ENCODE measurements at places on chromosomes 11 and 22. TPM values are rescaled to one million over a fixed set of nuclear protein-coding genes. Genes with fewer than 3 reads are reported as not detected.

- DNase-seq: no peak
Measured at GRCh38 chr22:17570851-17571631, 7.7 kb downstream of the SLC25A18 start.

The ZNF202 gene
- total RNA-seq: 6.2 TPM

DNA sequence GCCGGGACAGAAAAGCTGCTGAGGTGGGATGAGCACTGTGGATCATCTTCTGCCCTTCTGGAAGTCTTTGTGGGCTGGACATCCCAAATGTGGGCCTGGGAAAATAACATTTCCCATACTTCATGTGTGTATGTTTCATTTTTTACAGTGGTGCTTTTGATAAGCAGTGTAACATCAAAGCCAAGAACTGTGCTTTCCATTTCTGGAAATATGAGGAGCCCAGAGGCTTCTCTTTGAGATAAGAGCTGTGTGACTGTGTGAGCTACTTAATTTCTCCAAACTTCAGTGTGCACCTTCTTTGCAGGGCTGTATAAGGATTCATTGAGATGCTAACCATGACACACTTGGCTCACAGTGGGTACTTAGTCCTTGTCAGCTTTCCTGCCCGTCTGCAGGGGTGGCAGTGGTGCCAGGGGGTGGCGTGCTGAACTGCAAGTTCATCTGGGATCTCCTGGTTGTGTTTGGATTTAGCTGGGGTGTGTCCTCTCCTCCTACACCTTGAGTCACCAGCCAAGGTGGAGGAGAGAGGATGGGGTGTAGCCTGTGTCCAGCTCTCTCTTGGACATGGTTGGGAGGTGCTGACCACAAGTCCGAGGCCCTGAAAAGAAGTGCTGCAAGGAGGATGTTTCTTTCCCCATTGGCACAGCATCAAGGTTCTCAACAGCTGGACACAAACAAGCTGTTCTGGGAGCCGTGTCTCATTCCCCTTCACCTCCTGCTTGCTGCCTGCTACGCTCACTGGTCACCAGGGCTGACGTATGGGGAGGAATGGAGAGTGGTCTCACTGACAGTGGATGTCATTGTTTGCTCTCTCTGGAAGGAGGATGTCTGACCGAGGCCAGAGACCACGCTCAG lies 139.4 kb downstream of the TEAD1 start:
- DNase-seq: no peak

- DNase-seq: no peak
Measured at GRCh38 chr11:1573903-1574237, 1.8 kb upstream of the DUSP8 start.

The NXPE1 gene
- total RNA-seq: 0.11 TPM

DNA sequence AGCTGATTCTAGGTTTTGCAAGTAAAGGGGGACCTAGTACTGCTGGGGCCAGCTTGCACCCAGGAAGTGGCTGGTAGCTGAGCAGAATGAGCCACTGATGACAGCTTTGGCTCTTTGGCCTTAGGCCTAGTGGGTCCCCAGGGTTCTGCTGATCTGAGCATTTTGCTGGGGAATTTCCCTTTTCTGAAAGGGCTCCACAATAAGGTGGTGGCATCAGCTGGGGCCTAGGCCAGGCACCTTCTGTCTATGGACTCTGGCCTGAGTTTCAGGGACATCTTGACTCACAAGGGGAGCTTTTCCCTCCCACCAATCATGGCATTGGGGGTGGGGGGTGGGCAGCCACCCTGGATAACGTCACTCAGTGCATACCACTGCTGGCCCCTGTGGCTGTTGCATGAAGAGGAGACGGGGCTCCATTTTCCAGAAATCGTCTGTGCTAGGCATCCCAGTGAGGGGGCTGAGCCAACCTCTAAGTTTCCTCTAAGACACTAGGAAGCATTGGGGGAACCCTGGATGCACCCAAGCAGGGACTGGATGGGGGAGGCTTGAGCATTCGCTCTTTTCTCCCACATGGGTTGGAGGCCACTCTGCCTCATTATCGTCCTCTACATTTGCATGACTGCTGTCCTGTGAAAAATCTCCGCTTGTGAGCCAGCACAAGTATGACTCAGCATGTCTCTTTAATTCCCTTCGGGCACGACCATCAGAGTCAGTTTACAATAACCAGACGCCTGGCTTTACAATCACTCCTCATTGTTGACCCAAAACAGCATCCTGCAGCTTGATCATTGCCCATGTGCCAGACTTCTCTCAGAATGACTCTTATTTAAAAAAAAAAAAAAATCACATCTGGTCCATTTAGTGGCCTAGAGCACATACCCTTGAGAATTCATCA lies 145.0 kb upstream of the THY1 start:
- no peak for DNase-seq

DNA sequence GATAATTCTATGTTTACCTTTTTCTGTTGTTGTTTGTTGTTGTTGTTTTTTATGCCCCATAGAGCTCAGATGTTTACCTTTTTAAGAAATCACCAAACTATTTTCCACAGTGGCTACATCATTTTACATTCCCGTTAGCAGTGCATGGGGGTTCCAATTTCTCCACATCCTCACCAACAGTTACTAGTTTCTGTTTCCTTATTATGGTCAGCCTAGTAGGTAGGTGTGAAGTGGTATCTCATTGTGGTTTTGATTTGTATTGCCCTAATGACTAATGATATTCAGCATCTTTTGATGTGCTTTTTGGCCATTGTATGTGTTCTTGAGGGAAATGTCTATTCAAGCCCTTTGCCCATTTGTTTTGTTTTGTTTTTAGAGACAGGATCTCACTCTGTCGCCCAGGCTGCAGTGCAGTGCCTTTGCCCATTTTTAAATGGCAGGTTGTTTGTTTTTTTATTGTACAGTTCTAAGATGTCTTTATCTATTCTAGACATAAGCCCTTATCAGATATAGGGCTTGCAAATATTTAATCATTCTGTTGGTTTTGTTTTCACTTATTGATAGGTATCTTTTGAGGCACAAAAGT lies 27.5 kb downstream of the CHEK2 start:
- DNase-seq: no peak

DNA sequence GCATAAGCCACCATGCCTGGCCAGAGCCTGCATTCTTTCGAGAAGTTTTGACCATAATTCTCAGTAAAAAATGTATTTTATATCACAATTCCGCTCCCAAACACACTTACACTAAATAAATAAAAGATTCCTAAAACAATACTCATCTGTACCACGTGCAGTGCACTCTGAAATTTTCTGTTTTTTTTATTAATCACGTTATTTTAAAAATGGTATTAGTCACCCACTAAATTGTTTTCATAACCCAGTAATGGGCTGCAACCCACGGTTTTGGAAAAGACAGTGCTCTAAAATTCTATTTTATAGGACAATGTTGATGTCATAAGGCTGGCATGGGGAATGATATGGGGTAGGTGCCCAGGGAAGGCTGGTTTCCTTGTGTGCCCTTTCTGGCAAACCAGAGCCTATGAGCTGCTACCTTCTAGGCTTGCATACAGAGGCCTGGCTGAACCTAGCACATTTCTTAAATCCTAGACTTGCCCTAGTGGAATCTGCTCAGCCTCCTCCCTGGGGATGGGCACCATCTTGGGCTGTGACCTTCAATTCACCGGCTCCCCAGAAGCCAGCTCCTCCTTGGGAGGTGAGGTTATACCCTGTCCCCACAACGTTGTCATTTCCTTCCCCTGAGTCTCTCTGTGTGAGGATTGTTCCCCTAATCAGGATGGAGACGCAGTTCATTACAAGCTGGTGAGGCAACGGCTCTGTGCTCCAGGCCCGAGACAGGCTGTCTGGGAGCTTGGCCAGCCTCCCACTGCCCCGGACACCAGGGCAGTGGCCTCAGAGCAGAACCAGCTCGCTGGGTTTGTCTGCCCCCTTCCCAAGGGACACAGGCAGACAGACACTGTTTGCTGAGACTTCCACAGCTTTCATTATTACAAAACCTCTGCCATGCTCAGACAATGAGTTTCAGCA lies 116.5 kb upstream of the NAV2 start:
- no peak for DNase-seq

GRCh38 chr22:32517488-32517887 lies 42.9 kb downstream of the FBXO7 start:
- DNase-seq: no peak

DNA sequence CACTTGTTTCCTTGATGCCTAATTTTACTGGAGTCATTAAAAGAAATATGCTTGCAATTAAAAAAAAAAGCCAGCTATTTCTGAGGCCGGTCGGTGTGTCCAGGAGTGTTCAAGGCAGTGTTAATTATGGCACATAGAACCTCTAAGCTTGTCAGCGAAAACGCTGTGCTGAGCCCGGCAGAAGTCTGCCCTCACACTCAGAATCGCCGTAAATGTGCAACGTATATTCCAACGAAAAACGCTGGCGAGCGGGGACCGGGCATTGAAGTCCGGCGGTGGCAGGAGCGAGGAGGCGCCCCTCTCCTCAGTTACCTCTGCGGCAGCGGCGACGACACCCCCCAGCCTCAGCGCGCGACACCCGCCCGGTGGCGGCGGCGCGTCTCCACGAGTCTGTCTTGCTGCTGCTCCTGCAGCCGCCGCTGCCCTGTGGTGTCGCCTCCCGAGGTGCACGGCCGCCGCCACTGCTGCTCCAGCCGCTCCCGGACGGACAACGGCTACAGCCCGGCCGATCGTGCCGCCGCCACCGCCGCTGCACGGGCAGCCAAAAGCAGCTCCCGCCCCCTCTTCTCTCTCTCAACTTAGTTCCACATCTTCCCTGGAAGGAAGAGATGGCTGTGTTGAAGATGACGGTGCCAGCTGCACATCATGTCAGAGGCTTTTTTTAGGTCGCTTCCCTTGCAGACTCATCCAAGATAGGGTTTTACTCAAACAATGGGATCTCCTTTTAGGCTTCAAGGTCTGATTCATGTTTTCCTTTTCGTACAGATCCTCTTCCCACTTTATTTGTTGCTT lies 56.0 kb downstream of the JAM3 start:
- DNase-seq: no peak

GRCh38 chr22:41498303-41498835 lies 29.5 kb downstream of the ACO2 start:
- DNase-seq: no peak

DNA sequence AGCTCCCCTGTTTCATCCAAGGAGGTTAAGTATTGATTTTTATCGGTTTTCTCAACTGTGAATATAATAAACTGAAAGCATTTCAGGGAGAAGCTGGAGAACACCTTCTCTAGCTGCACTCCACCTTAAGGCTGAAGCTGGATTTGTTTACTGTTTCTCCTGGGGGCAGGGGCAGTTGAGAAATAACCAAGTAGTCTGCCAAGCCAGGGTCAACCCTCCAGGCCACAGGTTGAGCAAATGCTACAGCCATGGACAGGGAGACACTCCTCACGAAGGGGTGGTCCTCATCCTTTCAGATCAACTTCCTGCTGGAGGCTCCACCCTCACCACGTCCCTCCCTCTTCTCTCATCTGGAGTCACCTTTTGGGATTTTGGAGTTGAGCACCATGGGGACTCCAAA lies at the start of gene TTC36:
TSS of gene TTC36 (plus strand) at position 366 of the 400 bp plus-strand sequence. CDS start at position 387, 21 bp downstream.
- no peak for DNase-seq

GRCh38 chr11:40444151-40444550 lies 1015.3 kb downstream of the LRRC4C start:
- no peak for DNase-seq

DNA sequence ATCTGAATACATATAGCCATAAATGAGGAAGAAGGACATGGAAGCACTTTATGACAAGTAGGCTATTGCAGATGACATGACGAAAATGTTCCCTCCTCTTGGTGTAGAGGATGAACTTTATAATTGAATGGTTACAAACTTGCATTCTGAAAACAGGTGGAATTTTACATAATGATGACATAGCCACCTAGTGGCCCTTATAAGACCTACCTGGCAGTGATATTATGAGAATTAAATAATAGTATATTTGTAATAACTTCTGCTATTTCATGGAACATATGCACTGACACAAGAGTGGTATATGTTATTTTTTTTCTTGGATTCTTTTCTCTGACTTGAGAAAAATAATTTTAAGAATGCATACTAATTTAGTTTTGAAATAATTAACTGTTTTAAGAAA lies 22.9 kb downstream of the TRIM22 start:
- DNase-seq: no peak

GRCh38 chr22:30266445-30267381 lies at the start of gene OSM:
OSM (minus strand) TSS chr22:30266851; CDS start chr22:30266799, 52 bp downstream.
- DNase-seq: peak; percentile 93

- DNase-seq: no peak
Measured at GRCh38 chr22:37241351-37242142, 2.5 kb downstream of the RAC2 start.

GRCh38 chr11:61198361-61198760 lies 5.0 kb upstream of the PGA3 start:
- DNase-seq: no peak

- no peak for DNase-seq
Measured at GRCh38 chr22:27100789-27101188, 443.4 kb downstream of the MIAT start.

The ELF5 gene
- total RNA-seq: not detected

The MMP8 gene
- total RNA-seq: 0.94 TPM

The GRIA4 gene
- total RNA-seq: 0.43 TPM

The NEFH gene
- 0.22 TPM for total RNA-seq

- DNase-seq: no peak
Measured at GRCh38 chr22:20395181-20395906, 1.4 kb downstream of the ZNF74 start.

GRCh38 chr11:41246399-41246745 lies 213.1 kb downstream of the LRRC4C start:
- DNase-seq: no peak

GRCh38 chr11:128297805-128298204 lies 289.6 kb downstream of the ETS1 start:
- DNase-seq: no peak

GRCh38 chr11:3341298-3341697 lies 37.6 kb downstream of the ZNF195 start:
- DNase-seq: no peak

The GPR83 gene
- total RNA-seq: not detected

DNA sequence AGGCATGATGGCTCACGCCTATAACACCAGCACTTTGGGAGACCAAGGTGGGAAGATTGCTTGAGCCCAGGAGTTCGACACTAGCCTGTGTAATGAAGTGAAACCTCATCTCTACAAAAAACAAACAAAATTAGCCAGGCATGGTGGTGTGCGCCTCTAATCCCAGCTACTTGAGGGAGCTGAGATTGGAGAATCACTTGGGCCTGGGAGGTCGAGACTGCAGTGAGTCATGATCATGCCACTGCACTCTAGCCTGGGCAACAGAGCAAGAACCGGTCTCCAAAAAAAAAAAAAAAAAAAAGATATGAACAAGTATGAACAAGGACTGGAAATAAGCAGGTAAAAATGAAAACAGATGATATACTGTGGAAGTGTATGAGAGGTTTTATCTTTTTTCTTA lies 54.1 kb upstream of the SOX6 start:
- no peak for DNase-seq
